Activated CD8-positive, alpha-beta memory T cell treated with anti-CD3 and anti-CD28 coated beads for 24 hours (primary cell): ENCODE measurements at places on chromosomes 3 and 15.

GRCh38 chr15:39396979-39397615 lies 183.8 kb upstream of the THBS1 start:
- DNase-seq, result no peak

GRCh38 chr3:16496008-16496407 lies 17.5 kb downstream of the RFTN1 start:
- DNase-seq, result no peak

DNA sequence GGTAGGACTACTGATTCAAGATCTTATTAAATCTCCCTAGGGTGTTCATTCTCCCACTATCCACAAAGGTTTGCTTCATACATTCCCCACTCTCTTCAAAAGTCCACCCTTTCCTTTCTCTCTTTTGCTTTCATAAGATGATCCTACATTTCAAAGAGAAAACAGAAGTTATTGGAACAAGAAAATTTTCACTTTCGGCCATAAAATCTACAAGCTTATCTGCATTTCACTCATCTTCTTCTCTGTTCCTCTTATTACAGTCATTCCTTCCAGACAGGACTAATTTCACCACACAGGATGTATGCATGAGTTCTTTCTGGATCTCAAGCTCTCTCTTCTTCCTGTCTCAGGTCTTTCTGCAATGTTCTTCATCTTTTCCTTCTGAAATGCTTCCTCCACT lies 238.7 kb downstream of the ISL2 start:
- DNase-seq, result no peak

- peak; percentile 72 for DNase-seq
Observed at GRCh38 chr3:111712294-111713167, 117.4 kb upstream of the ZBED2 start.

GRCh38 chr3:25033407-25034029 lies 394.5 kb upstream of the RARB start:
- no peak for DNase-seq

GRCh38 chr3:117844676-117845075 lies 1135.1 kb downstream of the TUSC7 start:
- no peak for DNase-seq

- DNase-seq, result no peak
Observed at GRCh38 chr3:108013141-108014055, 77.4 kb downstream of the CD47 start.

DNA sequence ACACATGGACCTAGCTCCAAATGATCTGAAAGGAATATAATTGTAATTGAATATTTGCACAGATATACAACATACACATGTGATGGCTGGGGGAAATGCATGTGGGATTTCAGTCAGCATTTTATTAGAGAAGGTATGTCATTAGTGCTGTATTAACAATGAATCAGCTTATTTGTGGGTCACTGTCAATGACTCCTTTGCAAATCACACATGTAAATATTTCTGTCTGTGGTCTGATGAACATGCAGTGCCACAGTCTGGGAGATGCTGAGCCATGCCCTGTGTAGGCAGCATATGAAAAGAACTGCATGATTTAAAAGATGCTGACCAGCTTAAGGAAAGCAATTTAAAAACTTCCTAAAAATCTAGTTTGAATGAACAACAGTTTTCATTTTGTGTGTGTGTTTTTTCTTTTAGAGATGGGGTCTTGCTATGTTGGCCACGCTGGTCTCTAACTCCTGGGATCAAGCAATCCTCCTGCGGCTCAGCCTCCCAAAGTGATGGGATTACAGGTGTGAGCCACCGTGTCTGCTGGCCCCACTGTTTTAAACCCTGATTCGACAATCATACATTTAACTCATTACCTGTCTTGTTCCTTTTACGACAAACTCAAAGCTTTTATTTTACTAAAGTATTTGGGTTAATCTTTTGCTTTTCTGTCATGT lies 803 bp upstream of the B3GNT5 start:
- no peak for DNase-seq
